ENCODE measurements at places on chromosomes 3 and 15.

DNA sequence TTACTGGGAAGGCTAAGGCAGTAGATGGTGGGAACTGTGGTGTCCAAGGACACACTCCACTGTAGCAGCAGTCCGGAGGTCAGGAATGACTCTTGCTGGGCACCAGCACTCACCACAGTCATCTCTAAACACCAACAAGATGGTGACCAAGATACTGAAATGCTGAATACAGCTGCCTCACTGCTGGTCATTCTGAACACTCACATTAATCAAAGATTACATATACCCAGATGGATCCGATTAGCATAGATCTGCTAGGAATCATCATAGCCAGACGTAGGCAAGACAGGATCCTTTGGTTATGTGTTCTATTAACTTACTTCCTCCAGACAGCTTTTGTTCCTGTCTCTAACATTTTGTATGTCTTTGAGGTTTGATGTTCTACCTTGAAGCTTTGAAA lies 134.9 kb upstream of the BFSP2 start:
- no peak for DNase-seq

DNA sequence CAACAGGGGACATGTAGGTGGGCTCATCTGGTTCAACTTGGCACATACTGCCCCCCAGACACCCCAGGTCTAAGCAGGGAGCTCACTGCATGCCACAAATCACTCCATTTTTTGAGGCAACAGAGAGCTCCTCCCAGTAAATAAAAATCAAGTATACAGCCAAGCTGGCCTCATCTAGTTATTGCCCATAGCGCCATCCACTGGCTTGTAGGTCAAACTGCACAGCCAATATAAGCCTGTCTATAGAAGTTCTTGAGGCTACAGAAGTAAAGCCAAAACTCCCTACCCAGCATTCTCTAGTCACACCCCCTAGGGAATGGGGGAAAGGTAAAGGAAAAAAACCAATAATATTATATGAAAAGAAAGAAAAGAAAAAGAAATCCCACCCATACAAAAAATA lies 453.7 kb downstream of the ZNF385D start:
- DNase-seq: no peak

DNA sequence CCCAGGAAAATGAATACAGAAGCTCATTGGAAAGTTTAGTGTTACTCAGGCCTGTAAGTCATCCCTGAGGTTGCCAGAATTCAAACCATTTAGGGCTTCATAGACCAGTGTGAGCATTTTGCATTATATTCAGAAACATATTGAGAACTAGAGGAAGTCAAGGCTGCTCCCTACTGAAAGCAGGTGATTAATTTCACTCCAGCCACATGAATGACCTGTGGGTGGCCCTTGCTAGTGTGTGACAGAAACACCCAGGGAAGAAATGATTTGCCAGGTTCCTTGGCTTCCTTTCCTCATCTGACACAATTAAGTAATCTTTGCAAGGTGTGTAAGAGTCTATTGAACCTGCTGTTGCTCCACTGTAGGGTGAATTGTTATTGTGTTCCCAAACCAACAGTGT lies 61.8 kb downstream of the GAP43 start:
- no peak for DNase-seq

DNA sequence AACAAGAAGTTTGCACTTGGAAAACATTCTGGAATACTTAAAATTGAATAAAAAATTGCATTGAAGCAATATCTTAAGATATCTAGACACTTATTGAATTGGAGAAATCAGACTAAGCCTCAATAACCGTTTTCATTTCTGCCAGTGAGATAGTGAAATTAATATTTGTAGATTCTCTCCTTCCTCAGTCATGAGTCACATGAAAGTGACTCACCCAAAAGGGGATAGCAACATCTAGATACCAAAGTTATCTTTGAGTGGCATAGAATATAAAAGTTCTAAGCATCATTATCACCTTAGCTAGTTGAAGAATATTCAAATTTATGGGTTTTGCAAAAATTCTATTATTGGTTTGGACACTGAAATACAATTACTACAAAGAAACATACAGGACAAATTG lies 614.8 kb upstream of the ZNF717 start:
- DNase-seq: no peak

- DNase-seq: no peak
Measured at GRCh38 chr15:52699457-52699856, 20.3 kb upstream of the ATOSA start.

DNA sequence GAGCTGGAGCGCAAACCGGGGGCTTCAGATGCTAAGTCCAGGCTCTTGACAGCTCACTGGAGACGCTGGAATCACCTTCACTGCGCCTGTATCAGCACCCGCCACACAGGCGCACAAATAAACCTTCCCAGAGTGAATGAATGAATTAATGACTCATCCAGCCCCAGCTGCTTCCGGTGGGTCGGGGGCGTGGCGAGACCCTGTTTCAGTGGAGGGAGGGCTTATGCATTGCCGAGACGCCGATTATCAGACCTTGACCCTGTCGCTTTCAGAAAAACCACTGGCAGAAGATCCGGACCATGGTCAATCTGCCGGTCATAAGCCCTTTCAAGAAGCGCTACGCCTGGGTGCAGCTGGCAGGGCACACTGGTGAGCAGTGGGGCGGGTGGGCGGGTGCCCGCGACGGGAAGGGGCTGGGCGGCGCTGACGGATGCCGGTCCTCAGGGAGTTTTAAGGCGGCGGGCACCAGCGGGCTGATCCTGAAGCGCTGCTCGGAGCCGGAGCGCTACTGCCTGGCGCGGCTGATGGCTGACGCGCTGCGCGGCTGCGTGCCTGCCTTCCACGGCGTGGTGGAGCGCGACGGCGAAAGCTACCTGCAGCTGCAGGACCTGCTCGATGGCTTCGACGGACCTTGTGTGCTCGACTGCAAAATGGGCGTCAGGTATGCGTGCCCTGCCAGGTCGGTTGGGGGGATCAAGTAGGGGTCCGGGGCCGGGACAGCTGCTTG lies 7.7 kb downstream of the ITPKA start:
- no peak for DNase-seq

GRCh38 chr3:17055374-17056276 lies 170.9 kb downstream of the PLCL2 start:
- no peak for DNase-seq

DNA sequence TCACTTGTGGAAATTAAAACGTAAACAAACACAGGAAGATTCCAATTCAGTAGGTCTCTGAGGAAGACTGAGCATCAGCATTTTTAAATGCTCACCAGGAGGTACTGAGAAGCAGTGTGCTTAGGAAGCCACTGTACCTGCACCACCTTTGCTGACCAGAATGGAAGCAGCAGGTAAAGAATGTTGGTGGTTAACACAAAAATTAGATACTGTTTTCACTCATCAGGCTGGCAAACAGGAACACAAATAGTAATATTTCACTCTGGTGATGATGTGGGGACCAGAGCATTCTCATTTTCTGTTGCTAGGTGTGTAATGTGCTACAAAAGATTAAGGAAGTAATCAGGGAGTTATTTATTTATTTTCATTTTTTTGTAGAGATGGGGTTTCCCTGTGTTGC lies 29.9 kb upstream of the GHSR start:
- no peak for DNase-seq

- DNase-seq: no peak
Measured at GRCh38 chr3:107506458-107506857, 16.3 kb upstream of the BBX start.

GRCh38 chr3:188974856-188975599 lies 196.7 kb upstream of the TPRG1 start:
- DNase-seq: no peak

GRCh38 chr3:66598168-66598567 lies 97.3 kb upstream of the LRIG1 start:
- DNase-seq: no peak

DNA sequence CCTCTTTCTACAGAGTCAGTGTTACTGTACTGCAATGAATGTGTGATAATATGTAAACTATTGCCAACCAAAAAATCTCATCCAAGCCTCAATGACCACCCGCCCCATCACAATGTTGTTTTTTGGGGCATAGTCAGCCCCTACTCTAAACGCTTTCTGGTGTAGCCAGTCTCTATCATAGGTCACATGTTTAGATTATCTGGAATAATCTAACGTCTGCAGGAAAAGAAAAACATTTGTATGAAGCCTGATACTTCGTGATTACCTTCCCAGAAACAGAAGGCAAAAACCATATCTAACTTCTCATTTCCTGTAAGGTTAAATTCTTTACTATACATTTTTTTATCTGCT lies 1331.8 kb upstream of the GBE1 start:
- no peak for DNase-seq

DNA sequence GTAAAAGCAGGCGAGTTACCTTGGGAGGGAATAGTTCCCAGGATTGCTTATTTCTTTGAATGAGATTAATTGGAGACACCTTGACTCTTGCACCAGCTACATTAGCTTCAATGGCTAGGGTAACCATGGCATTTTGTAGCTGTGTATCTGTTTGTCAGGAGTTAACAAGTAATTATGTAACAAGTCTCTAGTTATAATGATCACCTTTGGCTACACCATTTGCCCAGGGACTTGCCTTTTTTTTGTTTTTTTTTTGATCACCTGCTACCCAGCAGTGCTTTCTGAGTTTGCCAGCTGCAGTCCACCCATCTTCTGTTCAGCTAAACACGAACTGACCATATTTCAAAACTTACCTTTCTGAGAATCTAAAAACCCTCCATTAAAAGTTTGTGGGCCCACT lies 2.2 kb downstream of the MED12L start:
- DNase-seq: no peak

DNA sequence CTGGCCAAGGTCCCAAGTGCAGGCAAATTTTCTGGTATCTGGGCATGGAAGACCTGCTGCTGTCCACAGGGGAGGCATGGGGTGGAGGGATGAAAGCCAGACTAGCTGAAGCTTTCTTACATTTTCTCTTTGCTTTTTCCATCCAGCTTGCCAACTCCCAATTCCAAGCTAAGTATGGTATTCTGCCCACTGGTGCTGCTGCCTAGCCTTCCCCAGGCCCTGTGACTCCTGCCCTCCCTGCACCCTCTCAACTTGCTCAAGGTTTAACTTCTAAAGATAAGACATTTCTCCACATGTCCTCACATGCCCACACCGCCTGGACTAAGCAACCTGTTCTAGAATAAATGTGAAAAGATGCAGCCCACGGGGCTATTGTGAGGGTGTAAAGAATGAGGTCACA lies 59.5 kb upstream of the HACD2 start:
- DNase-seq: no peak

- DNase-seq: no peak
Measured at GRCh38 chr15:68055224-68055705, 1.1 kb downstream of the PIAS1 start.
